Sciatic nerve (tissue), 2 donors: ENCODE measurements at places on chromosomes 4 and X. TPM values are rescaled to one million over a fixed set of nuclear protein-coding genes. Genes with fewer than 3 reads are reported as not detected.

The RNF128 gene
- total RNA-seq: 3.0 TPM

The USP51 gene
- total RNA-seq: 3.6 TPM

The RTL5 gene
- 16.2 TPM for total RNA-seq

The GC gene
- not detected for total RNA-seq

The ZNF157 gene
- 0.71 TPM for total RNA-seq

The FAM50A gene
- total RNA-seq: 51.1 TPM

The AP1AR gene
- total RNA-seq: 17.4 TPM

The GPRASP1 gene
- total RNA-seq: 26.7 TPM

The UGT2B15 gene
- not detected for total RNA-seq

The RRH gene
- 0.62 TPM for total RNA-seq

The TMEM150C gene
- 14.3 TPM for total RNA-seq

DNA sequence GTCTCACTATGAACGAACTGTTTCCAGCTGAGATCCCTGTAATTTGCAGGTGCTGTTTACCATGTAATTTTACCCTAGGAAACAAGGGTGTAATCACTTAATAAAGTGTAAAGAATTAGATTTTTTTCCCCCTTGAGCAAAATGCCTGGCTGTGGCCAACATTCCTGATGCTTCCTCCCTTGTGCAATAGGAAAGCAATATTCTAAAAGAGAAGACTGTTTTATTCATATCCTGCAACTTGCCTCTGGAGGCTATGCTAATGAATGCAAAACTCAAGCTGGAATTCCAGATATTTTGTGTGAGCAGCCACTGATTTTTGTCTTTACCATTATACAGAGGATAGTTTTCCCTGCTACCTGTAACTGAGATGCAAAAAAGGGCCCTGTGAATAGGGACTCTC is 98.0 kb downstream of the AWAT2 start:
- DNase-seq: no peak

DNA sequence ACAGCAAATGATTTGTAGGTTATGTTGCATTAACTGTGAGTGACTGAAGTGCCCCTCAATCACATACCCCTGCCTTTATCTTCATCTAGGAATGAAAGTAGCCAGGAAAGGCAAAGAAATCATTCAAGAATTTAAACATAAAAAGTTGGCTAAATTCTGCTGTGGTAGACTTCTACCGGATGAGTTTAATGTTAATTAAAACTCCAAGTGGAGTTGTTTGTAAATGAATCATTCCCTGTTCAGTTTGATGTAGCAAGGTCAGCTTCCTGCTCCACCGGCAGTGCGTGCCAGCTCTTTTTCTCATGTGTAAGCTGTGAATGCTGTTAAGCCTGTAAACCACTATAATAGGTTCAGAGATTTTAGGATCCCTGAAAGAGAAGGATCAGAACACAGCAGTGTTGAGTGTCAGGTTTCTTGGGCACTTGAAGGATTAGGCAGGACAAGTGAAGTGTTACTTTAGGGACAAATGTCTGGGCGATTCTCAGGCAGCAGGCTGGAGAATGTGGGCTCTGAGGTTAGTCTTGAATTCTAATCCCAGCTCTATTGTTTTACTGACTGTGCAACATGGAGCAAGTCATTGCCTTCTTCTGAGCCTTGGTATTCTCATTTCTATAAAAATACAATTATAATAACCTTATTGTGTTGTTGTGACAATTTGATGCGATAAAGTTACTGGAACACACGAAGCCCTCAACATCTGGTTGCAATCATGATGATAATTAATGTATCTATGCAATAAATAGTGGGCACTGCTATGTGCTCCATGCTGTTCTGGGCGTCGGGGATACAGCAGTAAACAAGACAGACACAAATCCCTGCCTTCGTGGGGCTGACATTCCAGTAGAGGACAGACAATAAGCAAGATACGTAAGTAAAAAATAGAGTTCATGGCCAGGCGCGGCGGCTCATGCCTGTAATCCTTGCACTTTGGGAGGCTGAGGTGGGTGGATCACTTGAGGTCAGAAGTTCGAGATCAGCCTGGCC is 112.0 kb downstream of the SHROOM3 start:
- no peak for DNase-seq

GRCh38 chr4:168724243-168724642 is 227.4 kb downstream of the PALLD start:
- no peak for DNase-seq

- no peak for DNase-seq
These were observed 29.4 kb downstream of the C4orf51 start for GRCh38 chr4:145709336-145709735.

DNA sequence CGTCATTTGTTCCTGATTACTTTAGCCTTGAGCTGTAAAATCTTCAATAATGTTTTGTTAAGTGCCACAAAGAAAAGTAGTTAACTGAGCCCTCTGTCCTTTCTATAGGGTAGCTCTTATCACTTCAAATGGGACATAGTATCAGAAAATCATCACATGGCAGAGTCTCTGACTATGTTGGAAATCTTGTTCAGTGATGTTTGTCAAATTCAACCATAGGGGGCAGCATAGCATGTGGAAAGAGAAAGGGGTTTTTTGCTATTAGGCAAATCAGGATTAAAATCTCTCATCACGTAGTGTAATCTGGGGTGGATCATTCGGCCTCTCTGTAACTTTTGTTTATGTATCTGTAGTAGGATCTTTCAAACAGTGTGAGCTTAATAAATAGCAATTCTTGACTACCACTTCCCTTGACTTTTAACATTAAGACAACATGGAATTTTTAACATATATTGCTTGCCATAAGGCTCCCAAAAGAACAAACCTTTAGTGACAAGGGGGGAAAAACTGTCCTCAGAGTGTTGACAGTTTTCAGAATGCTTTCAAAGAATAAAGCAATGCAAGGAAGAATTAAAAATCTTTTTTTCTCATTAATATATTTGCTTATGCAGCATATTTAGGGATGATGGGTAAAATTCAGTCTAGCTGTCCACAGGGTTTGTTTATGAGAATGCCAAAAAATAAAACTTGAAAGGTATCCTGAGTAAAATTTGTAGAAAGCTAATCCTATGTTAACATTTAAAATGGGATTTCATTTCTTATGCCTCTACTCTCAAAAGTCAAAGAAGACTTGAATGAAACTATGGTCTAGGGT is 127.2 kb downstream of the FBXW7 start:
- DNase-seq: no peak

GRCh38 chrX:18883234-18883960 is 100.5 kb downstream of the PHKA2 start:
- DNase-seq: no peak

DNA sequence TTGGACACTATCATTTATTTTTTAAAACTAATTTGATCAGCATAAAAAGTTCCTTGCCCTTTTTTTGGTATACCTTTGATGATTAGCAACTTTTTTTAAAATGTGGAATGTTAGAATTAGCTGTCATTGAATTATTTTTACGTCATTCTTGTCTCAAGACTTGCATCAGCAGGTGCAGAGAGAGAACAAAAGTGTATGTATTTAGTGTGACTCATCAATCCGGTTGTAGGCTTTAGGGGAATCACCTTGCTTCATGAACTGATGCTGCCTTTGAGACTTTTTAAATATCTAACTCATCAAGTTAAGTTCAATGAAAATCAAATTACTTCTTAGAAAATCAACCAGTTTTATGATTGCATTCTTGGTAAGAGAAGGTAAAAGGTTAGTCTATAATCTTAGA is 125.1 kb downstream of the ARX start:
- DNase-seq: no peak

DNA sequence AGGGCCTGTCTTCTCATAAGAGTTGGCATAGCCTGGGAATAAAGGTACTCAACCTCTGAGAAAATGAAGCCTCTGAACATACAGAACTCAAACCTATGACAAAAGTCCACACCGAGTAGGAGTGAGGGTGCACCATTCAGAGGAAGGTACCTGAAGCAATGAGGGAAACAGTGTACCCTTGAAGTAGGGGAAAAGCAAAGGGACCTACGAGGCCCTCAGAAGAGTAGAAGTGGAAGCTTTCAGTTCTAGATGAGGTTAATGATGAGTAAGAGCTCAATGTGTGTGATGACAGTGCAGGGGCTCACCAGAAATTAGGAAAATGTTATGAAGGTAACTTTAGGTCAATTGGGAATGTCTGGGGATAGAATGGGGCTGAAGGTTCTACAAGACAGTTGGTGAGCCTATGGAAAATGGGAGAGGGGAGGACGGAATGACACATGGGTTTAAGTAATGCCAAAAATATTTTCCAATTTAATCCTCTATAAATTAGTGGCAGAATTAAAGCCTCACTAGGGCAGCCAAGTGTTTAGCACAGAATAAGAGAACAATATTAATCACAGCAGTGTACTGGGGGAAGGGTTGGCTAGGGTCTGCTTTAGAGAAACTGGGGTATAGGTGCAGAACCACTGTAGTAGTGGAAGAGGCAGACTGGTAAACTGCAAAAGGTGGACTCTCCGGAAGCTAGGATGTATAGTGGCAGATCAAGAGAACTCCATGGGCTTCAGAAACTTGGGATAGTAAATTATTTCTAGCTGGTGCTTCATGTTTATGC is 39.8 kb downstream of the RAB33A start:
- DNase-seq: no peak

GRCh38 chrX:154515090-154515965 is 704 bp downstream of the FAM3A start:
- no peak for DNase-seq

GRCh38 chr4:25939330-25939729 is 25.3 kb downstream of the SMIM20 start:
- DNase-seq: no peak

DNA sequence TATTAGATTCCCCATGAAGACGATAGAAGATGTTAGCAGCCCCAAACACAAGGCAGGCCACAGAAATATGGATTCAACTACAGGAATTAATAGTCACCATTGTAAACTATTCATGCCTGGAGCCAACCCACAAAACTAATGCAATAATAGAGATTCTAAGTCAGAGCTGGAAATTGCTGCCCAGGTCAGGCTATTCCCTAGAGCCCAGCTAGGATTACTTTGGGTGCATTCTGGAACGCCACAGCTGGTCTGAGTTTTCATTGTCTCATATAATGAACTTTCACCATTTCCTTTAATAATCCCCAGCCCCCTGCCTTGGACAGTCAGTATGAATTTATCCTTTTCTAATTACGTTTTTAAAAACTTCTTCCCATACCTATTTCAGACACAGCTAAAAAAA is 252.6 kb downstream of the PAPSS1 start:
- DNase-seq: no peak
